NCI-H526 (cell line): ENCODE measurements at places on chromosomes 4 and X.
A peak's percentile ranks its signal among the peaks of the same experiment; 100 is the strongest.

DNA sequence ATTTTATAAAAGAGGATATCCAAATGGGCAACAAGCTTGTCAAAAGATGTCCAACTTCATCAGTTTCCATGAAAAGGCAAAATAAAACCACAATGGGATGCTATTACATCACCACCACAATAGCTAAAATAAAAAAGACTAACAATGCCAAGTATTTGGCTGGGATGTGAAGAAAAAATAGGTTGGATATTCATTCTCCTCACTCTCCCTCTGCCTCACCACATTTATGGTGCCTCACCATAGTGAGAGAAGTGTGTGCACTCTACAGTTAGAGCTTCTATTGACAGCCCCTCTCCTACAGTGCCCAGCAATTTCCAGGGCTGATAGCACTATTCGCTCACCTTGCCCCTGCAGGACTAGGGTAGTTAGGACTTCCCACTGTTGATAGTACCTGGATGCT lies 25.5 kb downstream of the VEGFC start:
- DNase-seq: no peak

DNA sequence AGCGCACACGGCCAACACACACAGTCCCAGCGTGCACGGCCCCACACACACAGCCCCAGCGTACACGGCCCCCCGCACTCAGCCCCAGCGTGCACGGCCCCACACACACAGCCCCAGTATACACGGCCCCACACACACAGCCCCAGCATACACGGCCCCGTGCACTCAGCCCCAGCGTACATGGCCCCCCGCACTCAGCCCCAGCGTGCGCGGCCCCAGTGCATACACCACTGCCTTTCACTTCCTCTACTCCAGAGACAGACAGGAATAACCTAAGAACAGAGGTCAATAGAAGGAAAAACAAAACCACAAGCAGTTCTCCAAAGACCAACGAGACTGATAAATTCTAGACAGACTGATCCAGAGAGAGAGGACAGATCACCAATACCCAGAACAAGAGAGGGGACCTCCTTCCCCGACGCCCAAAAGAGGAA lies 17.1 kb downstream of the GAK start:
- DNase-seq: no peak

DNA sequence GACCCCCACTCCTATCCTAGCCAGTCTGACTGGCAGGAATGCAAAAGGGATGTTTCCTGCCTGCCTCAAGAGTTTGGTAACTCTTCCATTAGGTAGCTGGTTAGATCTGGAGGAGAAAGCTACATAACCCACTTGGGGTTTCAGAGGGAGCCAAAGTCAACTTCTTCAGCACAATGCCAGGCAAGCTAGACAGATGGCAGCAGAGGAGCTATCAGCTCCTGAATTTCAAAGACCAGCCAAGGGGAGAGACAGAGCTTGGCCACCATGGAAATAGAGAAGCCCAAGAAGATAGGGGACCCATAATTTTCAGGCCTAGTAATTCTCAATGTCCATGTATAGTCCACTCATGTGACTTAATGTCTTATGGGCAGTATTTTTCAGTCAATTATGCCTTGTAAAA lies 56.4 kb downstream of the PGRMC1 start:
- peak; percentile 9 for DNase-seq

DNA sequence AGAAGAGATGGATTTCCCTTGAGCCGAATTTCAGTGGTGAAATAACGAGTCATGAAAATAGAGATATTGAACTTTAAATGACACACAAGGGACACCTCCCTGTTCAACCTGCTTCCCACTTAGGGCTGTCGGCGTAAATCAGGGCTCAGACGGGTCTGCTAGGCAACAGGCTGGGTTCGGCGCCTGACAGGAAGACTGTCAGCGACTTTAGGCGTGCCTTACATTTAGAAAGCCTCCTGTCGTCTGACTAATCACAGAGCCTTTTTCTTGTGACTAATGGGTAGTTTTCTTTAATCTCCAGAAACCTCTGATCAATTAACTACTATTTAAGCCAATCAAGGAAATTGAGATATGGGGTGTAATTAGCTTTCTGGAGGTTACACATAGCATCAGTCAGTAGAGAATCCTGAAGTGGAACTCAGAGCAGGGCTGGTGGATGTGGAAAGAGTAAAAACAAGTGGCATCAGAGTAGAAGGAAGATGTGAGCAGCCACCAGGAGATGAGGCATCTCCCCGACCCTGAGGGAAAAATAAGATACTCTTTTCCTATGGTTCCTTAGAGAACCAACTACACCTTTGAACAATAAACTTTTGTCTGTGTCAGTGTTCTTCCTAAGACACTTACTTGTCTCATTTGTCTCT lies 86.2 kb upstream of the HS3ST1 start:
- DNase-seq: no peak

- DNase-seq: no peak
Measured at GRCh38 chrX:17465802-17466201, 90.8 kb downstream of the NHS start.

DNA sequence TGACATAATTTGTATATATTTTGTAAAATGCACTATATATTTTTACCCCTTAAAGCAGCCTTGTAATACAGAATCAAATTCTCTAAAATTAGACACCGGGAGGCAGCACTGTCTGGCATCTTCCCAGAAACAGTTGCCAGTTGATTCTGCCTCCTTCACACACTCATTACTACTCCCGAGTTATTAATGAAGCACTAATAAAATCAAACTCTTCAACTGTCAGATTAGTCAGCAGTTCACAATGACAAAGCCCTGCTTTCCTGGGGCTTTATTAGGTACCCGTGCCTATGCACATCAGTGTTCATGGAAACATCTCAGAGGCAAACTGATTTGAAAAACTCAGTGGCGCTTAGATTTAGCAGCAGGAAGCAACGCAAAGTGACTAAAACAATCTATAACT lies 103.5 kb upstream of the VEGFC start:
- DNase-seq: no peak
